ENCODE measurements at places on chromosomes 16 and 17.

DNA sequence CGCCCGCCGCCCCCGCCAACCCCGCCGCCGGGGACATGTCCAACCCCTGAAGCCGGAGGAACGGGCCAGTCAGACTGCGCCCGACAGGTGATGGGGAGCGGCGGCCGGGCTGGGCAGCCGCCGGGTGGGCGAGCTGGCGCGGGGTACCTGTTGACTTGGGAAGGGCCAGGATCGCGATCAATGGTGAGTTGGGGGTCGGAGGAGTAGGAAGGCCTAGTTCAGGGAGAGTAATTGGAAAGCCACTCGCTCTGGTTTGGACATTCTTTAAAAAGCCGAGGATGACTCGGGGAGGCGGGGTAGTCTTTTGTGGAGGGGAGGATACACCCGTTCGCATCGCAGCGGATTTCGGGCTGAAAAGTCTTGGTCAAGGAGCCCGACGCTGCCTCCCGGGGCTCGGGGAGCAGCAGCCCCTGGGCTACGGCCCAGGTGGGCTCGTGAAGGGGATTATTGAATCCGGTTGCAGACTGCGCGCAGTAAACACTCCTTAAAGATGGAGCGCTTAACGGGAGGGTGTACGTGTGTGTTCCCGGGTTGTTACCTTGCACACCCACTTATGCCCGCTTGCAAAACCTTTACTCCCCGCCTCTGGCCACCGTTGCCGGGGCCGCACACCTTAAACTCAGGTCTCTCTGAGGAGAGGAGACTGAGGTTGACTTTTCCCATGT lies 123.8 kb downstream of the GOSR1 start:
- no peak for DNase-seq

DNA sequence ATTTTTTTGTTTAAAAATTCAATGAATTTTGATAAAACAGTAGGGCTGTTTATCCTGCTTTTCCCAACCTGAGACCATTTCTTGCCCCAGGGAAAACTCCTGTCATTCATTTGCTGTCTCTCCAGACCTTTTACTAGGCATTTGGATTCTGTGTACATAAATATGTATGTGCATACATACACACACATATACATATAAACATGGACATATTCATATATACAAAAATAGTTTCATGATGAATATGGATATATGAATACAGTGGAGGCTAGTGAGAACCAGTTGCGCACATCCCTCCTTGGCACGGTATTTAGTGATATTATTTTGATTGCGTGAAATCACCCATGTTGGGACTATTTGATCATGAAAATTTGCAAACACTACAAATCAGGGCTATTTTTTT lies 269.9 kb downstream of the BCAS3 start:
- no peak for DNase-seq

GRCh38 chr16:67539271-67539670 lies 10.6 kb downstream of the RIPOR1 start:
- DNase-seq, result no peak

GRCh38 chr16:14232106-14232864 lies 161.2 kb downstream of the MRTFB start:
- no peak for DNase-seq

DNA sequence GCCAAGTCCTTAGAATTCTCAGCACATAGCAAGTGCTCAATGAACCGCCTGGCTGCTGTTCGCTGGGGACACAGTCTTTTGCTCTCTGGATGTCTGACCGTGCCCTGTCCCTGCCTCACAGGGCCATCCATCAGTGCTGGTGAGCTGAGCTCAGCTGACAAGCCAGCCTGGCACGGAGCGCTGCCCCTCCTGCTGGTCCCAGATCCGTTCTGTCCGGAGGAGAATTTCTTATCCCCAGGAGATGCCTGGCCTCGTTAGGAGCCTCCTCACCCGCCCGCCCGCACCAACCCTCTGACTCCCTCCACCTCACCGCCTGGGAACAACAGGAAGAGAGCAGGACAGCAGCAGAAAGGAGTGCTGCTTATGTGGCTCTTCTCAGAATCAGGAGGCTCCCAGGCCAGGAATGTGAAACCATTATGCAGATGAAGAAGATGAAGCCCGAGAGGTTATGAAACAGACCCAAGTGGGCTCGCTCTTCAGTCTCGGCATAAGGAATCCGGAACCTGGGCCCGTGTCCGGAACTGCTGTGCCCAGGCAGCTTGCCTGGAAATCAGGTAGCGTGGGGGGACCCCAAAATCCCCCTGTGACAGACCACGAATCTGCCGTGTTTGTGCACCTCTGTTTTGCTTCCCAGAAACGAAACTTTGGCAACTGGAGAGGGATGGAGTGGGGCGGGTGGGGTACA lies 28.8 kb upstream of the RMI2 start:
- no peak for DNase-seq
